ENCODE measurements at places on chromosomes 6 and 20. TPM values are rescaled to one million over a fixed set of nuclear protein-coding genes. Genes with fewer than 3 reads are reported as not detected.

Gene TINAG
- polyA plus RNA-seq, result 0.09 TPM

Gene UNC5CL
- 0.68 TPM for polyA plus RNA-seq

Gene DLK2
- 1.1 TPM for polyA plus RNA-seq

Gene KCNK17
- polyA plus RNA-seq, result 2.5 TPM

Gene LY6G6D
- polyA plus RNA-seq, result not detected

Gene TUBB1
- polyA plus RNA-seq, result 0.09 TPM

Gene KIAA1755
- polyA plus RNA-seq, result 5.8 TPM

Gene KIAA0408
- polyA plus RNA-seq, result 2.3 TPM

Gene CST5
- not detected for polyA plus RNA-seq

Gene AIF1
- 14.7 TPM for polyA plus RNA-seq

Gene PRICKLE4
- 1.7 TPM for polyA plus RNA-seq

Gene RALGAPA2
- 7.2 TPM for polyA plus RNA-seq

Gene EPPIN
- not detected for polyA plus RNA-seq

Gene TPX2
- 0.41 TPM for polyA plus RNA-seq

Gene TM9SF4
- polyA plus RNA-seq, result 20.2 TPM

Gene SASH1
- 14.1 TPM for polyA plus RNA-seq

Gene SOBP
- 10.4 TPM for polyA plus RNA-seq

Gene RAB44
- not detected for polyA plus RNA-seq

Gene BPIFA1
- polyA plus RNA-seq, result not detected

Gene MRAP2
- polyA plus RNA-seq, result 0.63 TPM

Gene DEK
- 49.9 TPM for polyA plus RNA-seq

Gene DEFB124
- polyA plus RNA-seq, result not detected

Gene PPIL6
- 2.2 TPM for polyA plus RNA-seq

Gene COL11A2
- 3.7 TPM for polyA plus RNA-seq

Gene MOXD1
- polyA plus RNA-seq, result 1.2 TPM

Gene SHLD1
- 13.7 TPM for polyA plus RNA-seq
